ENCODE measurements at places on chromosomes 4 and X.

DNA sequence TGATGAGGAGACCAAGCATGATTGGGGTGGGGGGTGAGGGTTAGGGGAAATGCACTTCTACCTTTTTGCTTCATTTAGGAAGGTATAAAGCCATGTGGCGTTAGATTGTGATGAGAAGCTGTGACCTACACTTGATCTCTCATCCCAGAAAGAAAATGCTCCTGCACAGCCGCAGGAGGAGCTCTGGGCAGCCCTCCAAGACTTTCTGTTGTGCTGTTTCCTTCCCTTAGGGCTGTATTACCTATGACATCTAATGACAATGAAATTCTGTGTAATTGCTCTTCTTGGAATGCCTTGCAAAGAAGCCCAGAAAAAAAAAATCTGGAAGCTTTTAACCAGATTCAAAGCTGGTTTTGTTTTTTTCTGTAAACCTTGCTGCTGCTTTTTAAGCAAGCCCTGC is 13.4 kb downstream of the PRPS2 start:
- no peak for DNase-seq

DNA sequence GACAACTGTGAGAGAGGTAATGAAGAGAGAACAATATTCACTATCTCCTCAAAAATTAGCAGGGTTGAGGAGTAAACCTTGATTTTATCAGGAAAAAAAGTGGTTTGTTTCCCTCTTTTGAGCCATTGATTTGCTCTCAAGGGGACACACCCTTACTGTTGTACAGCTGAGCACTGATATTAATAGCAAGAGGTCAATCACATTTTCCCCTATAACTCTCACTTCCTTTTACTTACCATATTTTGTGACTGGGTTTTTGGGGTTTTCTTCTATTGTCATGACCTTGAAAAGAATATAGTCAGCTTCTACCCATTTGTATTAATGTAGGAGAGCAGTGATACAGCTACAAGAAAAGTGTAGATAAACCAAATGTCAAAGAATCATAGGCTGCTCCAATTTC is 70.2 kb upstream of the LONRF3 start:
- no peak for DNase-seq

GRCh38 chr4:88062311-88062710 is 54.9 kb downstream of the PKD2 start:
- DNase-seq = no peak

DNA sequence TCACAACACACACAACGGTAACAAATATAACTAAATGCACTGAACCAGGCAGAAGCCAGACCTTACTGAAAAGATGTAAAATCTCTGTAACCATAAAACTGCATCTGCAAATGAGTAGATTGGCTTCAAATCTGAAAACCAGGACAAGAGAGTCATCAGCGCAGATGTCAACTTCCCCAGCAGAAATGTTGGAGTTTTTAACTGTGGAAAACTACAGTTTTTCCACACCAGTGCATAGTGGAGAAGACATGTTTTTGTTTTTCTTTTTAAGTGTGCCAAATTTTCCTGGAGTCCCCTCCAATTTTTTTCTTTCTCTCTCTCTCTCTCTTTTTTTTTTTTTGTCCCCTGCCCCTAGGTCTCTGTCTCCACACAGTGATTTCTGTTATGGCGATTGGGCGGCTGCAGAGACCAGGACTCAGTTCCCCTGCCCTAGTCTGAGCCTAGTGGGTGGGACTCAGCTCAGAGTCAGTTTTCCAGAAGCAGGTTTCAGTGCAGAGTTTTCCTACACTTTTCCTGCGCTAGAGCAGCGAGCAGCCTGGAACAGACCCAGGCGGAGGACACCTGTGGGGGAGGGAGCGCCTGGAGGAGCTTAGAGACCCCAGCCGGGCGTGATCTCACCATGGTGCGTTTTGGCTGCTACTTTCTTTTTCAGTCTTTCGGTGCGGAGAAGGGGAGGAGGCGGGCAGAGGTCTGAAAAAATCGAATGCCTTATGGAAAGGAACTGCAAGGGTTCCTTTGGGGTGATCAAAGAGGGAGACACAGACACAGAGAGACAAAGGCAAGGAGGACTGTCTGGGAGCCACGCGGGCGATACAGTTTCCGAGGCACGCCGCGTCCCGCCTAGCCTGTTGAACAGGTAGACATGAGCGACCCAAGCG is at the start of gene GUCY1A1:
Gene GUCY1A1, plus strand, starts transcription at position 505 of the 878 bp plus-strand sequence. CDS start 30,020 bp downstream, outside the sequence.
- DNase-seq = no peak

DNA sequence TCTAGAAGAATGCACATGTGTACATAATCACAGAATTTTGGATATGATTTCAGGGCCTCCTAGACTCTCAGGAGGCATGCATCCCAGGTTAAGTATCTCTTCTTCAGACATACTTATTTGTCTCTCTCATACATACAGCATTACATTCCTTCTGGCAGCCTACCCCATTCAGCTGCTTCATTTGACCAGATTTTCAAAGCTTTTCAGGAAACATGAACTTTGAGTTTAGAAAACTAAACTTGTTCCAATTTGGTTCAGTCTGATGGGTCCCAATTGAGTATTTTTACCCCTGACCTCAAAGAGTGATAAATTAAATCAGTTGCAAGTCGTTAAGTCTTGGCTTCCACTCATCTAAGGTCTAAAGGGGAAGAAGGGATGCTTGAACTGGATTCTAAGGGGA is 330.9 kb downstream of the ARHGAP24 start:
- no peak for DNase-seq

- DNase-seq = no peak
Observed at GRCh38 chr4:47786958-47787370, 50.9 kb downstream of the CORIN start.

GRCh38 chrX:141733371-141733770 is 34.8 kb upstream of the SPANXD start:
- DNase-seq = no peak

DNA sequence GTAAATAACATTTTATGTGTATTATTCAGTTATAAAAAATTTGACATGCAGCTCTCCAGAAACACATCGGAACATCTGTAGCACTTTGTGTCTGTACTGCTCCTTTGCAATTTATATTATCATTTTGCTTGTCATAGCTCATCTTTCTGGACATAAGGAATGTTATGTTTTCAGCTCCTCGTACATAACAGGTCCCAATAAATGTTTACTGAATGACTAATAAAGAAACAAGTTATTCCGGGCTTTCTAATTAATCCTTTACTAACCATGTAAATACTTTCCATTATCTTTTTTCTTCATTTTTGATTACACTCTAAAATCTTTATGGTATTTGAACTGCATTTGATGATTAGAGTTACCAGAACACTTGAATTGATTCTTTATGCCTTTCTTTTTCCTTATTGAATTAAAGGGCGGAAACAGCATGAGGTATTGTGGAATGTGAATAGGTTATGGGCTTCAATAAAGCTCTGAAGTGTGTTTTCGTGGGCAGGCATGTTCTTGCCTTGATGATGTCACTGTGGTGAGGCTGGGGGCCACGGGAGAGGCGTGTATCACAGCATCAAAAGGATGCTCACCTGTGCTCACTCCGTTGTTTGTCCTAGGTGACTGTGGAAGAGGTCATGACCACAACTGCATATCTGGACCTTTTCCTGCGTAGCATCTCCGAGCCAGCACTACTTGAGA is 131.6 kb downstream of the GATB start:
- DNase-seq = no peak

DNA sequence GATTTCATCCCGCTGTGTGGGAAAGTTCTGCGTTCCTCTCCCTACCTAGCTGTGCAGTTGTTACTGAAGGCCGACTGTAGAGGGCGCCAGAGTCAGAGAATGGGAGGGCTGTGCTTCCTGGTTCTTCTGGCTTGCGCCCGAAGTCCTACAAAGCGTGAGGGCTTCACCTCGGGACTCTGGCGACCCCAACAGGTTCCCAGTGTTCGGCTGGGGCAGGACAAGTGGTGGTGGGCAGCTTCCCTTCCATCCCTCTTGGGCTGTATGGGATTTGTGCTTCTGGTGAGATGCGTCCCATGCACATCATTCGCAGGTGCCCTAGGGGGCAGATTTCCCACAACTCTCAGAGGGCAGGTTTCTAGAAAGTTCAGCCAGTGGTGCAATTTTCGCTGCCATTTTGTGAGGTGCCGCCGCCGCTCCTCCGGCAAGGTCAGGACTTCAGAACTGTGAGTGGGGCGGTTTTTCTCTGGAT is 27.3 kb downstream of the CT45A1 start:
- DNase-seq = no peak

DNA sequence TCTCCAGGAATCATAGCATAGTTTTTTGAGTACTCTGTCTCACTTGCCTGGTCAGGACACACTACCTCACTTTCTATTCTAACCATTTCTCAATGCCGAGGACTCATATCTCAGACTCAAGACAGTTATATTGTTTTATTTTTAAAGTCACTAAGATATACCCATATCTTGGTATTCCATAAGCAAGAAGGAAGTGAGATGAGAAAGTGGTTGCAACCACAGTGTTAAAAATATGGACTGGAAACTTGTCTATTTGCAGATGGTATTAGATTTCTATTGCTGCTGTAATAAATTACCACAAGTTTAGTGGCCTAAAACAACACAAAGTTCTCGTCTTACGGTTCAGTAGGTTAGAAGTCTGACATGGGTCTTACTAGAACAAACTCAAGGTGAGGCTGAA is 344.8 kb upstream of the MAGEB2 start:
- DNase-seq = no peak

DNA sequence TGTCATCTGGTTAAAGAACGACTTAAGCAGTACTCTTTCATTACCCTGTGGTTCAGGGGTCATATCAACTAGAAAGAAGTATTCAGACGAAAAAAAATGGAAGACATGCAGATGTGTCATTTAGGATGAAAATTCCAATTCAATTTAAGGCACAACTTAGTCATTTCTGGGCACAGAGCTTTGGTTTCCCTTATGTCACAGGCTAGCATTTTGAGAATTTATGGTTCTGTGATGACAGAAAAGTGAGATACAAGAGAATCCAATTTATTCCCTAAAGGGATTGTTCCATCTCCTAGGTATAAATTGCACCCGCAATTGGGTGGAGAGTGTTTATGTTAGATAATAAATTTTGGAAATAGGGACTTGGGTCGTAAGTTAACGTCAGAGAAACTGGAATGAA is 306.6 kb downstream of the STK32B start:
- DNase-seq = no peak

DNA sequence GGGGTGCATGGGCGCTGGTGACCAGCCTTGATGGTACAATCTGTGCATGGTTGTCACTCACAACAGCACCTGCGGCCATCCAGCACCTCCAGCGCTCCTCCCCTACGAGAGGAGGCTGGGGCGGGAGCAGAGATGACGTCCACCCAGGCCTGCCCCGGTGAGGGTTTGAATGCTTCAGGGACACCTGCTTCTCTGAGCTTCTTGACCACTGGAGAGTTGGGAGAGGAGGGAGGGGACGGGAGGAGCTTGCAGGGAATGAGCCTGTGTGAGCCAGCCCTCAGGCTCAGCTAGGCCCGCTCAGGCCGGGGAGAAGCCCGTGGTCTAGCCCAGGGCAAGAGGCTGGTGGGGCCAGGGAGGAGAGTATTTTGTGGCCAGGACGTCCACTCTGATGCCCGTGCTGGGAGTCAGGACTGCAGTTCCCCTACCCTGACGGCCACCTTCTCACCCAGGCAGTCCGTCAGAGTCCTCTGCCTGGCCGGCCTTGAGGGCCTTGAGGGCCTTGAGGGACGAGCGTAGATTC is 59.2 kb downstream of the CPZ start:
- DNase-seq = no peak

- no peak for DNase-seq
Observed at GRCh38 chr4:26942871-26943270, 82.2 kb downstream of the STIM2 start.

- DNase-seq = no peak
Observed at GRCh38 chr4:151824656-151825055, 63.8 kb upstream of the GATB start.

DNA sequence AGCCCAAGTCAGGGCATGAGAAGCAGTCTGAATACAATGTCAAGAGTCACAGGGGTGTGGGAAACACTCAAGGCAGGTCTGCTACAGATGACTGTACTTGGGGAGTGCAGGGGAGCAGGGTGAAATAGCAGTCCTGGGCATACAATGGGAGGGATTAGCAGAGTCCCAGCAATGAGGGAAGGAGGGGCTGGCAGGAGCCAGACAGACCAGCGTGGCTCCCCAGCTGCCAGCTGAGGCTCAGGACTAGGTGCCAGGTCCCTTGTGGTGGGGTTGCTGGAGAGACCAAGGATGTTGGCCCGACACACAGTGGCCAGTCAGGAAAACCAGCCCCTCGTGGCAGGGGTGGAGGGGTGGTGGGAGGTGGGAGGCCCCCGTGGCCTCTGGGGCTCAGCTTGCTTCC is 86.6 kb downstream of the RTL5 start:
- no peak for DNase-seq

All from NCI-H1694 treated with DMSO at 0.1 percent for 48 hours (cell line).